ENCODE measurements at places on chromosomes 16 and 17.

DNA sequence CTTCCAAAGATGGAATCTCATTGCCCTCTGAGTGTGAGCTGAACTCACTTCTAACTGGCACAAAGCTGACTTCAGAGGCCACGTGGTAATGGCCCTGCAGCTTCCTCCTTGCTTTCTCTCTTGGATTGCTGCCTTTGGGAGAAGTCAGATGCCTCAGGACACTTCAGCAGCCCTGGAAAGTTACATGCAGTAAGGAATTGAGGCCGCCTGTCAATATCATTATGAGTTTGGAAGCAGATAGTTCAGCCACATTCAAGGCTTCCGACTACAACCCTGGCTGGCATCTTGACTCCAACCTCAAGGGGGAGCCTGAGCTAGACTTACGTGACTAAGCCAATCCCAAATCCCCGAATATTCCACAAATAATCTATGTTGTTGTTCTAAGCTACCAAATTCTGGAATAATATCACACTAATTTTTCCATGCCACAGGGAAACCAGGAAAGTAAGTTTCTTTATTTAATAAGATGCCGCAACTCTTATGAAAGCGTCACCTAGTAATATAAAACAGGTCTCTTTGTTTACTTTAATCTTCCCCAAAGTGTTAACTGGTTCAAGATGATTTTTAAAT is 13.6 kb downstream of the CEP20 start:
- DNase-seq, result no peak

DNA sequence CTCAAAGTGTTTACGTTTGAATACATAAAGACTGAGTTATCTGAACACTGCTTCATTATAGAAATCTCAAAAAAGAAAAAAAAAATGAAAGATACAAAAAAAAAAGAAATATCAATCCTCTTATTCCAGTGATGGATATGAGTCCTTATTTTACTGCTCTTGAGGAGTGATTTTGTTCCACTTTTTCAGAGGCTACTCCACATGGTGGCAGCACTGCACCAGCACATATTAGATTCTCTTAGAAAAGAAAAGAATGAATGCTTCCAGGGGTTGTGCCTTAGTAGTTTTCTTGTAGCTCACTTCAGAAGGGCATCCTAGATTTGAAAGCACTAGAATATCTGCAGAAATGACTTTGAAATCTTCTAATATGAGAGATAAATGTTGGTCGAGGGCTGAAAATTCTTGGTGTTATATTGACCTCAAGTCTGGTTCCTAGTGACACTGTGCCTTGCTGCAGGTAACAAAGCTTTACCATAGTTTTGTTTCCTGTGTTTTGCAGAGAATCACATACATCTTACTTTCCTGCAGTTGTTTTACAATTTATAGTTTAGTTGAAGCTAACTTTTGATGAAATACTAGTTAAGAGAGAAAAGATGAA is 25.9 kb downstream of the AP2B1 start:
- DNase-seq, result peak; percentile 78

DNA sequence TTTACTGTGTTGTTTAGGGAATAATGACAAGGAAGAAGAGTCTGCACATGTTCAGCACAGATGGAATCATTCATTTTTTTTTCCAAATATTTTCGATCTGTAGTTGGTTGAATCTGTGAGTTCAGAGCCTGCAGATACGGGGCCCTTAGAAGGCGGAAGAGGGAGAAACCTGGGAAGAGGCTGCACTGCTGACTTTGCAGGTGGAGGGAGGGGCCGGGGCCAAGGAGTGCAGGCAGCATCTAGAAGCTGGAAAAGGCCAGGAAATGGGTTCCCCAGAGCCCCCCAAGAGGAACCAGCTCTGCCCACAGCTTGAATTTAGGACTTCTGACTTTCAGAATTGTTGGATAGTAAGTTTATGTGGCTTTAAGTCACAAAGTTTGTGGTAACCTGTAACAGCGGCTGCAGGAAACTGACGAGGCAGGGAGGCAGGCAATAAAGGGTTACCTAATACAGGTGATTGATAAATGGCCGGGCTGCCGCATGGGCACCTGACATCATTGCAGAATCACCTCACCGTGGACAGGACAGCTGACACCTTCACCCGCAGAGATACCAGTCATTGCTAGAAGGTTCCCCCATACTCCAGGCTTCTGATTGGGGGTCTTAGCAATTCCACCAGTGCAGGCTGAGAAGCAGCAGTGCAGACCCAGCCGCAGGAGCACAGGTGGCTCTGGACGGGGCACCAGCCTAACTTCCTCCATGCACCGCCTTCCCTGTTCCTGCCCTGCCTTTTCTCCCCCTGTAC is 181.3 kb downstream of the IRF8 start:
- no peak for DNase-seq

DNA sequence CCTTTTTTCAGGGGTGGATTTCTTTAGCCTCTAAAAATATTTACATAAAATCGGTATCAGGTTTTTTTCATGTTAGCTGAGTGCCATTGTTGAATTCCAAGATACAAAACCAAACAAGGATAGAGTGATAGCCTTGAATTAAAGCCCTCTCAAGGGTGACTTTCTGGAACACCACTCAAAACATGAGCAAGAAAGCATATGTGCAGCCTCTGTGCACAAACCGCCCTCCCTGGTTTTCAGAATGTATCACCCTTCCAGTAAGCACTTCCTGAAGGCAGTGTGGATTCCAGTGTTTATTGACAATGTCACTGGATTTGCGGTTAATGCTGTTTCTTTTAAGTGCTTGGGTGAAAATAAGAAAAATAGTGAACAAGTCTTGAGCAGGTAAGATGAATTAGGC is 597.7 kb downstream of the TMEM114 start:
- no peak for DNase-seq

DNA sequence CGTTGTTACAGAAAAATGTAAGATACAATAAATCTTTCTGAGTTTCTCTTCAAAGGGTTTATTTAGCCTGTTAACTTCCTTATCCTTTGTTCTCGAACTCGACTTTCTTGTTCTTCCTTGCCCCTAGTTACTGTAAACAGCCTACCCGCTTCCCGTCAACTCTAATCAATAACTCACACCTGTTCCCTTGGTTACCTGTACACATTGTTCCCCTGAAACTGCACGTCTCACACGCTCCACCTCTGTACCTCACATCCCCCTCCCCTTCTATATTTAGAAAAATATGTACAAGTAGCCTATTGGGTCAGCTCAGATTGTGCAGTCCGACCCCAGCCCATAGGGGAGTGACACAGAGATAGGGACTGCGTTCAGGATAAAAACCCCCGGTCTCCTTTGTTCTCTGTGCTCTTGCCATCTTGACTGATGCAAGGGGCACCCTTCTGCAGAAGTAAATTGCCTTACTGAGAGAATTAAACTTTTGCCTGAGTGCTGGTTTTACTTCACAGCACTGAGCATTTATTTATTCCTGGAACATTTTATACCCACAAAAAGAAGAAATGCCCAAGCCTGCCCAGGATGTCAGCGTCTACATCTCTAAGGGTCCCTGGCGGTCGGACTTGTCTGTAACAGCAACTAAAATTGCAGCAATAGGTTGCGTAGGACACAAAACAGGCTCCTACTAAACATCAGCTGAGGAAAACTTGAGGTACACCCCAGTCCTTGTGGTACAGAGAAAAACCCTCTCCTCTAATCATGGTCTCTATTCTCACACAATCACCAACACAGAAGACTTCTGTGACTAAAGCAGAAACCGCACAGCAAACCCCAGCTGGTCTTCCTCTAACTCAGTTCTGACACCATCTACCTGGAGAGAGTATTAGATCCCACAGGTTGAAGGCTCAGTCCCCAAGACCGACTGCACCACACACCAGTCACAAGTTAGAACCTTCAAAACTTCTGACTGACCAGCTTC is 11.3 kb downstream of the WDR45B start:
- no peak for DNase-seq

GRCh38 chr17:17151055-17151454 is 55.1 kb downstream of the PLD6 start:
- no peak for DNase-seq

- no peak for DNase-seq
These were observed 67.2 kb upstream of the WSB1 start for GRCh38 chr17:27226611-27227230.

DNA sequence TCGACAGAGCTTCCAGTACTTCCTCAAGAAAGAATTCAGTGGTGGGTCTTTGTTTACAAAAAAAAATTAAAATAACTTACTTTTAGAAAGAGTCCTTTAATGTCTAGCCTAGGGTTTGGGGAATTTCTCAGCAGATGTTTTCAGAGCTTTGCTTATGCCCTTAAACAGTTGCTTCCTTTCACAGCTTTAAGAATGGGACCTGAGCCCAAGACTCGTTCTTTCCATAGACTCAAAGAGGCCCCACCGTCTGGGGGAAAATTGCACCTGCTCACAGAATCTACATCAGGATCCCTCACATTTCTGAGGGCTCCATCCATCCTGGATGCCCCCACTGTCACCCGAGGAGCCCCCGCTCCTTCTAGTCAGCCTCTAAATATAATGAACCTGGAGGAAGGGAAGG is 60.0 kb downstream of the RGS9 start:
- no peak for DNase-seq

DNA sequence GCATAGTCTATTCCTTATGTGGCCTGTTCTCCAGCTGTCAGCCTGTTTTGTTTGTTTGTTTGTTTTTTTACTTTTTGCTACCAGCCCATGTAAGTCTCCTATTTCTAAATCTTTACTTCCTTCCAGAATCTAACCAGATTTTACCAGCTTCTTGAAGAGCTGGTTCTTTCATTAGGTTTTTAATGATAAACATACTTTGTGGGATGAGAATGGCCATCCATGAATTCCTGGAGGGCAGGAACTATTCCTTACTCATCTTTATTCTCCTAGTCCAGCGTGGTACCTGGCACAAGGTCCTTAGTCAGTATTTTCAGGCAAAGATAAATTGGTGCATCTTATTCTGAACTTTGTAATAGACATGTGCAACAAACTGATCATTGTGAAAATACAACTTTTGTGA is 17.3 kb downstream of the RSPRY1 start:
- DNase-seq, result no peak

DNA sequence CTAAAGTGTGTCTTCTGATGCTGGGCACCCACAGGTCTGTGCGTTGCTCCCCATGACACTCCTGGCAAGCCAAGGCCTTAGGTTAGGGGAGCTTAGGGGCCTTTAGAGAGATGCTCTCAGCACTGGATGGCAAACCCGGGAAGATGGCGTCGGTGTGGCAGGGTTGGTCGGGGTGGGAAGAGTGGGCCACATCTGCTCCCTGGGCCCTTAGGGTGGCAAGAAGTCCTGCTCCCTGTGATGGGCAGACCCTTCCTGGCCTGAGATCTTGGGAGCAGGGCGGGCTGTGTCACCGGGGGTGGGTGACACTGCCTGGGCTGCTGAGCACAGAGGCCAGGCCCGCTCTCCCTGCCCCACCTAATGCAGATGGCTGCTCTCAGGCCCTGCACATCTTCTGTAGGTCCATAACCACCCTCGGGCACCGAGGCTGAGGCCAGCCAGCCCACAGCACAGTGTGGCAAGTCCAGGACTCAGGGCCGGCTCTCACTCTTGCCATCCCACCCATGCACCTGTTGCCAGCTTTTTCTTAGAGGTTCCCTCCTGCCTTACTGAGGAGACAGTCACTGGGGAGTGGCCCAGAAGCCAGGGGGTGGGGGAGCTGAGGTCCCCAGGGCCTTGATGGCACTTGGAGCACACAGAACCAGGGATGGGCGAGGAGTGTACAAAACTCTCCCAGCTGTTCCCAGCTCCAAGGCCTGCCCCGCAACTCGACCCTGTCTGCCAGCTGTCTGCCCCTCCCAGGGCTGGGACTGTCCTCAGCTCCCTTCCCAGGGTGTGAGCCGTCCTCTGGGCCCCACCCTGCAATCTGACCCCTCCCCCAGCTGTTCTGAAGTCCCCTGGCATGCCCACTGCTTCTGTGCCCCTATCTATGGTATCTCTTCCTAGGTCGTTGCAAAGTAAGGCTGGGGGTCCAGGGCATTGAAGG is 4.4 kb upstream of the MTSS2 start:
- peak; percentile 69 for DNase-seq

- no peak for DNase-seq
These were observed 244.6 kb upstream of the SDK2 start for GRCh38 chr17:73888862-73889261.

DNA sequence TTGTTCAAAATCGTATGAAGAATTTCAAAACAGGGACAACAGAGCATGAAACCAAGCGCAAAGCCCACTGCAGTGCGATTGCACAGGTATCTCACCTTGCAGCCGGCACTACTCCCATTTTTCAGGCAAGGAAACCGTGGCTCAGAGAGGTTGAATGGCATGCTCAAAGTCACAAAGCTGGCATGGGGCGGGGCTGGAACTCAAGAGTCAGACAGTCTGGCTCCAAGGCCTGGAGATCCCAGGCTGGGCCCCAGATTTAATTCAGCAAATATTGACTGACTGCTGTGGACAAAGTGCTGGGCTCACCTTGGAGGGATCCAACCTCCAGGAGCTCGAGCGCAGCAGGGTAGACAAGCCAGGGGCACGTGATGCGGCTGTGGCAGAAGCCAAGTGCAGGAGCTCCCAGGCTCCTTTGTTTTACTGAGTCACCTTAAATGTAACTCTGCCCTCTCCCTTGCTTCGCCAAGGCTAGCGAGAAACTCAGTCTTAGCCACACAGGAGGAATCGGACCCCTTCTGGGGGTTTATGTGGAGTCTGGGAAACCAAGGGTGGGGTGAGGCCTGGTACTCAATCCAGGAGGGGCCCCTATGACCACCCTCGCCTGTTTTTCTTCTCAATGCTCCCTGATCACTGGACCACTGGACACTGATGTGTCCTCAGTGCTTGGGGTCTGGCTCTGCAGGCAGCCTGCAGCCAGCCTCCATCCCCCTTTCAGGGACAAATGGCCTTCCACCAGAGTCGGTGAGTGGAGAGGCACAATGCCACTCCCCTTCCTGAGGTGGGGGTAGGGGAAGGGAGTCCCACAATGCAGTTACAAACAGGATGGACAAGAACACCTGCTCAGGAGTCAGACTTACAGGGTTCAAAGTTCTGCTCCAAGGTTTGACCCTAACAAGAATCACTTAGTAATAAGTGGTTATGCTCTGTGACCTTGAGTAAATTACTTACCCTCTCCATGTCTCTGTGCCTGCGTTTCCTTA is 3.9 kb upstream of the SPATA20 start:
- DNase-seq, result peak; percentile 83

GRCh38 chr16:85626191-85626981 is 13.3 kb downstream of the GSE1 start:
- DNase-seq, result no peak

DNA sequence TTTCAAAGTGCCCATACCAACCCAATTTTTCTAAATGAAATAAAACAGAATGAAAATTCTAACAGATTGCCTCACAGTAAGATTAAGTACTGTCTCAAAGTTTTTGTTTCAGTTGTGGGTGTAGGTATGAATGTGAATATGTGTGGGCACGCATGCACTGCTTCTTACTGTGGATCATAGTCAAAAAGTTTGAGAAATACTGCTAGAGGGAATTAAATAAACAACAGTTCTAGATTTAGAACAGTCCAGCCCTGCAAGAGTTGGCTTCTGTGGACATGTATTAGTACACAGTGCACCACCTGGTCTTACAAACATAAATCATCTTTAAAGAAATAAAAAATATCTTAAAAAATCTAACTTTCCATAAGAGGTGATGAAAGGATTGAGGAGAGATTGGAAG is 8.4 kb downstream of the ZNF652 start:
- peak; percentile 9 for DNase-seq

- DNase-seq, result no peak
These were observed 1063.3 kb upstream of the EEF2KMT start for GRCh38 chr16:6160871-6161270.

All from Peyer's patch (tissue), 4 donors.